ENCODE measurements at places on chromosomes 2 and 18.

- peak; percentile 58 for DNase-seq
These were observed 36.2 kb downstream of the HAT1 start for GRCh38 chr2:171958475-171958874.

DNA sequence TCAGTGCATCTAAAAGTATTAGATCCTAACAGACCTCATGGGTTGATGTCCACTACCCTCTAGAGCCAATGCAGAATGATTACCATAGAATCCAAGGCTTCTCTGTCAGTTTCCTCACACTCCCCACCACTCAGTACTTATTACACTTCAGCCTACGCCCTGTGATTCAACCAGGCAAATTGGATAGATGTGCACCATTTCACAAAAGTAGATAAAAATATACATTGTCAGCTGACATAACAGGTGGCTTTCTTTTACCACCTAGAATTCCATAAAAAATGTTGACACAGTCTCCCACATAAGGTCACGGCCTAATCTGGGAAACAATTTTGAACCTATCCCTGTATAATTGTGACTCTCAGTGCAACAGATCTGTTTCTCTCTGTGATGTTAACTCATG, 144.9 kb downstream of the CERS6 start:
- no peak for DNase-seq

DNA sequence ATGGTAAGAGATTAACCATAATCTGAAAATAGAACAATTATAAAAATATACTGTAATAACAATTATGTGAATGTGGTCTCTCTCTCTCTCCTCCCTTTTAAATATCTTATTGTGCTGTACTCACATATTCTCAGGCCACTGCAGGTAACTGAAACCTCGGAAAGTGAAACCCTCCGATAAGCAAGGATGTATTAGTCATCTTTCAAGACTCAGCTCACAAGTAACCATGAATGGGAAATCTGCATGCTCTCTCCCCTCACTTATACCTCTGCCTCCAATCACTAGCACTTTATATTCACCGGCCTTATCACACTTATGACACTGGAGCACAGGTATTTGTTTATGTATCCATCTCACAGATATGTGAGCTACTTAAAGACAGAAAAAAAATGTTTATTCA, 139.7 kb downstream of the LRP2 start:
- no peak for DNase-seq

GRCh38 chr2:224596289-224596688, 11.1 kb upstream of the CUL3 start:
- no peak for DNase-seq
